Activated naive CD4-positive, alpha-beta T cell treated with anti-CD3 and anti-CD28 coated beads for 36 hours (primary cell): ENCODE measurements at places on chromosomes 7 and 10.

- no peak for DNase-seq
Measured at GRCh38 chr10:72274213-72274729, 547 bp downstream of the DDIT4 start.

- no peak for DNase-seq
Measured at GRCh38 chr10:91420868-91421267, 10.7 kb downstream of the HECTD2 start.

- DNase-seq = no peak
Measured at GRCh38 chr7:75756991-75757676, 14.9 kb downstream of the CCL26 start.

DNA sequence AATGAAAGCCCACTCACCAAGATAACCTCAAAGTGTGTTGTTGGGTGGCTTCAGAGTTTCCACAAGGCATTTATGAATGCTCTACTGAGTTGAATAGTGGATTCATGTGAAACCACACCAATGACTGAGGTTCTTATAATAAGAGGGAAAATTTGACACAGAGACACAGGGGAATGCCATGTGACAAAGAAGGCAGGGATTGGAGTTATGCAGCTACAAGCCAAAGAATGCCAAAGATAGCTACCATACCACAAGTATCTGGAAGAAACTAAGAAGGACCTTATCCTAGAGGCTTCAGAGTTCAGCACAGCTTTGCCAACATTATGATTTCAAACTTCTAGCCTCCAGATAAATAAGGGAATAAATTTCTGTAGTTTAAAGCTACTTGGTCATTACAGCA lies 68.0 kb upstream of the PCDH15 start:
- no peak for DNase-seq

DNA sequence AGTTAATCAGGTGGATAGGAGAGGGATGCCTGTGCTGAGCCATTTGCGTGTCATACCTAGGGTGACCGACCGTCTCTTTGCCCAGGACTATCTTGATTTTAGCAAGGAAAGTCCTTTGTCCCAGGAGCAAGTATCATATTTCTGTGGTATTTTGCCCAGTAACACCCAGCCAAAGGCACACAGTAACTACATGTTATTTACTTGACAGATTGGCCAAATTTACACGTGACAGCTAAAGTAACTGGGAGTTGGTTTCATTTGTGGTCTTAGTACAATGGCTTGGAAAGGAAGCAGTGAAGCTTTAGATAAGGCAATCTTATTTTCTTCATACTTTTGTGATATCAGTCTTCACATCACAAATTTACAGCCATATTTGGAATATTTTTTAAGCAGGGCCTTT lies 142.1 kb downstream of the JCAD start:
- DNase-seq = no peak

GRCh38 chr10:68560186-68560942 lies at the start of gene TET1:
TSS of gene TET1 (plus strand) at chr10:68560337. CDS start at chr10:68572339, 12,002 bp downstream.
- peak; percentile 26 for DNase-seq

GRCh38 chr7:9625953-9626352 lies 1192.5 kb downstream of the NXPH1 start:
- DNase-seq = no peak

DNA sequence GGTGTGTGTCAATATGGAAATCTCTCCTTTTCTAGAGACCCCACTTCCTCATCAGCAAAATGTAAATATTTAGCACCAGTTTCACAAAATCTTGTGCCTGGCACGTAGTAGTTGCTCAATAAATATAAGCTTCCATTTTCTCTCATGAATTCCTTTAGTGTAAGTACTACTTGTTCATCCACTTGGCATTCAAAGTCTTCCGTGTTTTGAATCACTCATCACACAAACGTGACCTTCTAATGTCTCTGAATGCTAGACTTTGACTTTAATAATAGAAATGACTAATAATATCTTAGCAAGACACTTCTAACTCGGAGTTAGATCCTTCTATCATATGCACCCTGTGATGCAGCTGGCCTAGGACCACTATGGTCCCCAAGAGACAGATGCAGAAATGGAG lies 168.7 kb upstream of the ZNF32 start:
- DNase-seq = no peak

DNA sequence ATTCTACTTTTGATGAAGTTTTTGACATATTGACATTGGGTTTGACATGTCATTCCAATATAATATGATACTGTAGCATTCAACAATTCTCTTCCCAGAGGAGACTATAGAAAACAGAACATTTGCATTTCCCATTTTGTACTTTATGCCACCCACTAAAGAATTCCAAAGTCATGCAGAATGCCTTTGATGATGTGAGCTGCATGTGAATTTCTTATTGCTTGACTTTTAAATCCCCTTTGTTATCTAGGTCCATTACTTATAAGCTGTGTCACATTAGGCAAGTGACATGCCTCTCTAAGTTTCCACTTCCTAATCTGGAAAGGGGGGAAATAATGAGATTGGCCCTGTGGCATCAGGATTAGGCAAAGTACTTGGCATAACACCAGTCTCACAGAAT lies 436.7 kb downstream of the AUTS2 start:
- no peak for DNase-seq

GRCh38 chr10:100670828-100671479 lies 74.4 kb upstream of the PAX2 start:
- peak; percentile 67 for DNase-seq

DNA sequence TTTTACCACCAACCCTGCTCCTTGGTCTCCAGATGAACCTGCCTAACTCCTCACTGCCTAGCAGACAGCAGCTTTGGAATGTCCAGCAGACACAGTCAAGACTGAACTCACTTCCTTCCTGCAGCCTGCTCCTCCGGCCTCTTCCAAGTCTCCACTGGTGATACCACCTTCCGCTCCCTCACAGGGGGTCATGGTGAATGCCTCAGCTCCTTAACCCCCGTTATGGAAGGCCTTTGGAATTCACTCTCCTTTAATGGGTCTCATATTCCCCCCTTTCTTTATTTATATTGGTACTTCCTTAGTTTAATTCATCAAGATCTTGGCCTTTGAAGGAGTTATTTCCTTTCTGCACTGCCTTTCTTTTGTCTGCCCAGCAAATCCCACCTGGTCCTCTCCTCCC lies 44.9 kb upstream of the ZNF32 start:
- no peak for DNase-seq

DNA sequence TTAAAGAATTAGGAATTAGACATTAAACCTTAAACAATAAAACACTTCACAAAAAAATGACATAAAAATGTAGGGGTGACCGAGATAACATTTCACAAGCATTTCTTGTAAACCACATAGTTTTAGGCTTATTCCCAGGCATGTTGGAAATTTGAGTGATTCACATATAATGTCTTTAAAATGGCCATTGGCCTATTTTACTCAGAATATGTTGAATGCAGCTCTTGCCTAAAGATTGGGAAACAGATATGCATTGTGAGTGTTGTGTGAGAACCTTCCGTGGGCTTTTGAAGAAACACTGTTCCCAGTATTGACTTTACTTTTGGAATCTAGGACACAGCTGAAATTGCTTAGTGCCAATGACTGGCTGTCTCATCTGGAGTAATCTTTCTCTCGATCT lies 79.6 kb downstream of the ARL5B start:
- no peak for DNase-seq

GRCh38 chr10:103610083-103610472 lies 116.6 kb downstream of the NEURL1 start:
- no peak for DNase-seq

DNA sequence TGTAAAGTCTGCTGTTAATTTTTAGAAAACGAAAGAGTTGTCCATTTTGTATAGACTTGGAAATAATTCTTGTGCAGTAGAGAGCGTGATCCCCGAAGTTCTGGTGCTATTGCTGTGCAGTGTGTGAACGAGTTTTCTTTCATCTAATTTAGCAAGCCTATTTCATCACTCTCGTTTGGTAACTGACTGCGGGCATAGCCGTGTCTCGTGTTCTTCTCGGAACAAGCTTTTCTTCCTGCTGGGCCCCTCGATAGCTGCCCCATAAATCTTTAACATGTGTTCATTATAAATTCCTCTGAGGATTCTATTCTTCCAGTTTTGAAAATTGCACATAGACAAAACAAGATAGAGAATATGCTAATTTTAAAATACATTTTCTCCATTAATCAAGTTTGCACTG lies 622.0 kb upstream of the PFKP start:
- no peak for DNase-seq

DNA sequence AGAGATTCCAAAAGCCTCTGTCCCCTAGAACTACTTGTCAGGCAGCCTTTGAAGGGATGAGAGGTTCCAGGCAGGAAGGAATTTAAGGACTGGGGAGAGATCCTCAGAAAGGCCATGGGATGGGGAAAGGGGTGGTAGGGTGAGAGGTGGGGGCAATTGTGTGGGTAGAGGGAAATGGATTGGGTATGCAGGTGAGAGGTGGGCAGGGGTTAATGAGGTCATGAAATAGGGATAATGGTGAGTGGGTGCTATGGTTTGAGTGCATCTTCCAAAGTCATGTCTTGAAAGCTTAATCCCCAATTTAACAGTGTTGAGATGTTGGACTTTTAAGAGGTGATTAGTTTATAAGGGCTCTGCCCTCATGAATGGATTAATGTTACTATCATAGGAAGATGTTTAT lies 383.5 kb downstream of the PLXNA4 start:
- no peak for DNase-seq

GRCh38 chr10:128386816-128387604 lies 260.8 kb upstream of the MKI67 start:
- DNase-seq = no peak

DNA sequence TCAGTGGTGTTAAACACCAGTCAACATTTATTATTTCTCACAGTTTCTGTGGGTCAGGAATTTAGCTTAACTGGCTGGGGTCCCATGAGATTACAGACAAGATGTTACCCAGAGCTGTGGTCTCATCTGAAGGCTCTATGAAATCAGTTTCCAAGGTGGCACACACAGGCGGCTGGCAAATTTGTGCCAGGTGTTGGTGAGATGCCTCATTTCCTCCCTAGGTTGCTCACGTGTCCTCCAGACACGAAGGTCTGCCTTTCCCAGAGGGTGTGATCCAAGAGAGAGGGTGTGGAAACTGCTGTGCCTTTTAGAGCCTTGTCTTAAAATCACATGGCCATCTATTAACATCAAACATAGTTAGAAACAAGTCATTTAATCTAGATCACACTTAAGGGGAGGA lies 209.0 kb downstream of the JCAD start:
- DNase-seq = no peak

DNA sequence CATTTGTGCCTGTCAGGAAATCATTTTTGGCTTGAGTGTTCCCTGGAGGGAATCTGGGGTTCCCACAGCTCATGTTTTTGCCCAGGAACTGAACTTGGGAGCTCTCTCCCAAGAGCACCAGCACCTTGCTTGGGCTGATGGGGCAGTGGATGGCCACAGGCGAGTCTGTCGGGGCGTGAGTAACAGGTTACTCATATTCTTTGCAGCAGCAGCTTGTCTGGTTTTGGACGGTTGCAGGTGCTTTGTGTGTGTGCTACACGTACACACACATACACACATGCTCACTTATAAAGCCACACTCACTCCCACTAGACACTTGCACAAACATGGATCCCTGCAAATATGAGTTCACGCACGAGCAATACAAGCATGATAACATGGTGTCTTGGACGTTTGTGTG lies 2.9 kb upstream of the PALD1 start:
- DNase-seq = no peak

GRCh38 chr10:6236349-6237198 lies 33.8 kb downstream of the PFKFB3 start:
- DNase-seq = no peak
